Activated CD8-positive, alpha-beta memory T cell treated with anti-CD3 and anti-CD28 coated beads for 1 hour (primary cell): ENCODE measurements at places on chromosomes 11 and 22.

DNA sequence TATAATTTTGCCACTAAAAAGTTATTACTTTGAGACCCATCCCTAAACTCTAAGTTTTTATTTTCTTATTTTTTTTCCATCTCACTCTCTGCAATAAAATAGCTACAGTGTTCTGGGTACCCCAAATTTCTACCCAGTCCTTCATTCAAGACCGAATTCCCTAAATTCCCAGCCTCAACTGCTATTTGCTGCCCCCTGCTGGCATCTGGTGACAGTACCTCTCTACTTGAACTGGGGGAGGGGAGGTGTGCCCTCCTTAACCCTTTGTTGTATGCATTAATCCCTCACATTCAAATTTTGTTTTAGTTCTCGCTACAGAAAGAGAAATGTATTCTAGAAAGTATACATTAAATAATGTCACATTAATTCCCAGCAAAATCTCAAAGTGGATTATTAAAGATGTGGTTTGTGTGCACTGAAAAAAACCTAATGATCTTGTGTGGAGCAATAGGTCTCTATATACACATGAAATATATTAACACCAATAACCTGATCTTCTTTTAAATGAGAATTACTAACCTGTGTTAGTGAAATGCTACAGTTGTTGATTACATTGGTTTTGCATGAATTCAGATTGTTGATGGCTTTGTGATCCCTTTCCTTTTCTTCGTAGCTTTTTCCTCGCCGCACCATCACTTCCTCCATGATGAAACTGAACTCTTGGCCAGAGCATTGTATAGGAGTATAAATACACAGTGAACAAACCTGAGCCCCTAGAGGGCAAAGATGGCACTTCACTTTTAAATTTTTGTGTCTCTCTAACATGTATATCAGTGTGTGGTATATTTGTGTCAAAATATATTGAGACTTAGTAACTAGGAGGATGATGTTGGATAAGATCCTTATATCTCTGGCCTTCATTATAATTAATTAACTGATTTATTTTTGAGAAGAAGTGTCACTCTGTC is 590.0 kb downstream of the METTL15 start:
- DNase-seq, result no peak

DNA sequence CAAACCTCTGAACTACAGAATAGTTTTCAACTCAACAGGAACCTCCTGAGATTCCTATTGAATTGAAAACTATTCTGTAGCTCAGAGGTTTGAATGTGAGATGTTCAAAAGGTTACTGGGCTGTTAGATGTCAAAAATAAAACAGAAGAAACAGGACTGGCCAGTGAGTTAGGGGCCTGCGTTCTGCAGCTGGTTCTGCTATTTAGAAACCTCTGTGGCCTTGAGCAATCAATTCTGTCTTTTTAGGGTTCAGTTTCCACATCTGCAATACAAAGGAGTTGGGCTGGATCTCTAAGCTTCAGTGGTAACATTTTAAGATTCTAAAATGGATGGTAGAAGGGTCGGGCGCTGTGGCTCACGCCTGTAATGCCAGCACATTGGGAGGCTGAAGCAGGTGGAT is 55.8 kb downstream of the CLMP start:
- DNase-seq, result no peak

GRCh38 chr11:56048480-56048879 is 21.0 kb downstream of the OR5AS1 start:
- no peak for DNase-seq

DNA sequence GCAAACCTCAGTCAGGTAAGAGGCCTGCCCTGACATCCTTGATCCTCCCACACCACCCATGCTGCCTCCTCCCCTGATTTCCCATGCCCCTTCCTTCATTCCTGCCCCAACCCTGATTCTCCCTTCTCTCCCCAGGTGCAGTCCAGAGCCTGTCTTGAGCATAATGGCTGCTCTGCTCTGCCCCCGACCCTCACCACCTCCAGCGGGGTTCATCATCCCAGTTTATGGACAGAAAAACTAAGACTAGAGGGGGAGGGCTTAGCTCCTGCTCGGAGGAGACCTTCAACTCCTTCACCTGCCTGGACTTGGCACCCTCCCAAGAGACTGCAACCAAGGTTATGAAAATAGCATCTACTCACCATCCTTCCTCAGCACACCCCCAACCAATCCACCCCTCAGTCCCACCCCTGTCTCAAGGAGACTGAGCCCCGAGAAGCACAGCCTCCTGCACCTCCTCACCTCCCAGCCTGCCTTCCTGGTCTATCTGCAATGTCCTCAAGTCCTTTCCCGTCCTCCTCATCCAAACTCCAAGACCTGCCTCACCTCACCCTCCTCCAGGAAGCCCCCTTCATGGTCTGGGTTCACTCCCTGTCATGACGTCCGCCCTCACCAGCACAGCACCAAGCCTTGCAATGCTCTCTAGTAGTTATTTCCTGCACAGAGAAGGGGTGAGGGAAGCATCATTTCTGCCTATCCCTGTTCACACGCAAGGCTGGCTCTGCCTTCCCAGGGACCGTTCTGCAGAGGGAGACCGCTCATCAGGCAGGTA is 103.1 kb downstream of the PDE2A start:
- DNase-seq, result no peak

- DNase-seq, result no peak
Observed at GRCh38 chr11:103528596-103528995, 419.4 kb downstream of the DYNC2H1 start.

DNA sequence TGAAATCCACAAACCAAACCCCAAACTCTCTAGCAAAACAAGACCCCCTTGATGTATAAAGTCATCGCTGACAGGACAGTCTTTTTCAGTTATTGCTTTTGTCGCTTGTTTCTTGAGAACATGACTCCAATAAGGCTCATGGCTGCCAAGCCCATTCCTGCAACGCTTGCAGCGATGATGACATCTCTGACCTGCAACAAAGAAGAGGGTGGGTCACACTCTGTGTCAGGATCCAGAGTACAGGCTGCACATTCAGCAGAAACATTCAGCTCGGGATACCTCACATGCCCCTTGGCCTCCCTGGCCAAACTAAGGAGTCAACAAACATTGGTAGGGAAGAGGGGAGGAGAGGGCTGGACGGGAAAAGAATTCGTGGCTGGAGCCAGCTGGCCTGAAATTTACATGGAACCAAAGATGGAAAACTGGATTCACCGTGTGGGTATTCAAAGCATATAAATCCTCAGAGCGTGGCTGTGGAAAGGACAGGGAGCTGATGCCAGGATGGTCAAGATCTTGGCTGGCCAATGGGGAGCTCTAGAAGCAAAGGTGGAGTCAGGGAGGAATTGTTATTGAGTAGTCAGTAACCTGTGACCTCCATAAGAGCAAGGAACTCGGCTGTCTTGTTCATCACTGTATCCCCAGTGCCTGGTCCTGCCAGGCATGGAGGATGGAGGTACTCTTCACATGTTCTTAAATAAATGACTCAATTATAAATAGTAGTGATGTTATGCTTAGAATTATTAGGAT is 11.8 kb upstream of the PLAAT2 start:
- no peak for DNase-seq

GRCh38 chr11:34203377-34203871 is 98.0 kb downstream of the NAT10 start:
- DNase-seq, result no peak

- no peak for DNase-seq
Observed at GRCh38 chr11:16787035-16787742, 48.7 kb downstream of the C11orf58 start.

DNA sequence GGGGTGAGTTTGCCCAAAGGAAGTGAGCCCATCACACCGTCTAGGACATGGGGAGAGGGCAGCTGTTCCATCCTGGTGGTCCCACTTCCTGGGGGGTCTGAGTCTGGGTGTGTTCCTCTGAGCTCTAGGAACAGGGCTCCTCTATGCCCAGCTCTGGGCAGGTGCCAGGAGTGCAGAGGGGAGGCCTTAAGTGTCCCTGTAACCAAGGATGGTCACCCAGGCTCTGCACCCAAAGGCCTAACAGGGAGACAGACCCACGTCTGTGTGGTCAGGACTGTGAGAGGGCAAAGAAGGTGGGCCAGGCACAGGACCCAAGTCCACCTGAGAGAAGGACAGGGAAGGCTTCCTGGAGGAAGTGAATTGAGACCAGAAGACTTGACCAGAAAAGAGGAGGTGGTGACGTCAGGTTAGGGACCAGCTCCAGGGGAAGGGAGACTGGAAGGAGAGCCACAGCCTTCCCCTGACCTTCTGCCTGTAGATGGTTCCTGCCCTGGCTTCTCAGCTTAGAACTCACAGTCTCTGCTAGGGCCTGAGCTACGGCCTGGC is 11.3 kb upstream of the TCF20 start:
- no peak for DNase-seq

DNA sequence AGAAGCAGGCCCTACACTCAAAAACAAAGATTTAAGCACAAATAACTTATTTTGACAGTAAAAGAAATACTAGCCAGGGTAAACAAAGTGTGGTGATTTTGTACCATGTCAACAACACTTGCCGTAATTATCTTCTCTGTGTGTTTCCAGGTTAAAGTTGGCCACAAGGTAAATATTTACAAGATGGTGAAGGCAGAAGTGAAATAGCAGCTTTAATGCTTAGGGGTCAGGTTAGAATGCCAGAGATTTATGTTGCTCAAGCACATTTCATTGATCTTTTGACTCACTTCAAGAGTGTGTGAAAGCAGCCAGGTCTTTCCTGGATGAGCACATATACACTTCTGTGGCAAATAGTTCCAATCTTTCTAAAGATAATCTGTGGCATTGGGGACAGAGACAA is 270.2 kb upstream of the LUZP2 start:
- no peak for DNase-seq

- DNase-seq, result no peak
Observed at GRCh38 chr11:34356130-34356529, 1.7 kb downstream of the ABTB2 start.

DNA sequence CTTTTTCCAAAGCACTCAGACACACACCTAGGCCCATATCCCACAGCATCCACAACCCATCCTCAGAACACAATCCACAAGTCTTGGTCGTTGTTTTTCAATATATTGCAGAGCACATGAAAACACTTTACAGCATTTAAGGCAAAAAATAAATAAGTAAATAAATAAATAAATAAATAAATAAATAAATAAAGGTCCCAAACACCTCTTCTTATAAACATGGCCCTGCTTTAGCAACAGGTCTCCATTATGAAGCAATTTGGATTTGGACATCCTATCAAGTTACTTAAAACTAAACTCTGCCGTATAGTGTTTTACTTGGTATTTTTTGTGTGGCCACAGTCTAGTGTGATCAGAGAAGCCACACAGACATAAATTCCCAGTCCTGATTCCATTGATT is 10.7 kb upstream of the PLEKHA7 start:
- DNase-seq, result no peak

- peak; percentile 13 for DNase-seq
Observed at GRCh38 chr22:39556970-39557841, 13.3 kb upstream of the CACNA1I start.

DNA sequence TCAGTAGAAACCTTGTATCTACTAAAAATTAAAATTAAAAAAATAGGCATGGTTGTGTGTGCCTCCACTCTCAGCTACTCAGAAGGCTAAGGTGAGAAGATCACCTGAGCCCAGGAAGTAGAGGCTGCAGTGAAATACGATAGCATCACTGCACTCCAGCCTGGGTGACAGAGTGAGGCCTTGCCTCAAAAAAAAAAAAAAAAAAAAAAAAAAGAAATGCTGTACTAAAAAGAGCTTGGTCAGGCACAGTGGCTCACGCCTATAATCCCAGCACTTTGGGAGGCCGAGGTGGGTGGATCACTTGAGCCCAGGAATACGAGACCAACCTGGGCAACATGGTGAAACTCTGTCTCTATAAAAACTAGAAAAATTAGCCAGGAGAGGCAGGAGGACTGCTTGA is 36.5 kb downstream of the SBF2 start:
- DNase-seq, result no peak

DNA sequence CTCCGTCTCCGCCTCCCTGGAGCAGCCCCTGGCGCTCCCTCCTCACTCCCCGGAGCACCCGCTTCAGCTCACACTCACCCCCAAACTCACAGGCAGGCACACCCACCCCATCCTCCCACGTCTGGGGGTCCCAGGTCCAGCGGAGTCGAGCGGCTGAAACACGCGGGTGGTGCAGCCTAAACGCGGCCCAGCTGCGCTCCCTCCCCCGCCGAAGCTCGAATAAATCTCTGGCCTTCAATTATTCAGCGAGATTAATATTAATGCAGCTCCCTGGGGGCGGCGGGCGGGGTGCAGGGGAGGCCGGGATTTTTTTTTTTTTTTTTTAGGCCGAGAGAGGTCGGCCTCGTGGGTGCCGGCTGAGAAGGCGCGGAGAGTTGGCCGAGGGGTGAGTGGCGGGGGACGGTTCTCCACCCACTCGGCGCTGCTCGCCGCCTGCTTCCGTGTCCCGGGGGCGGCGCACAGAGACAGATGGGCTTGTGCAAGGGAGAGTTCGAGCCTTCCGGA is 524 bp upstream of the SLC1A2 start:
- DNase-seq, result no peak

- DNase-seq, result no peak
Observed at GRCh38 chr22:43319661-43320486, 23.3 kb downstream of the SCUBE1 start.

GRCh38 chr11:118172356-118172755 is 4.1 kb downstream of the SCN2B start:
- DNase-seq, result no peak

GRCh38 chr11:35402751-35403660 is 16.4 kb downstream of the SLC1A2 start:
- no peak for DNase-seq

DNA sequence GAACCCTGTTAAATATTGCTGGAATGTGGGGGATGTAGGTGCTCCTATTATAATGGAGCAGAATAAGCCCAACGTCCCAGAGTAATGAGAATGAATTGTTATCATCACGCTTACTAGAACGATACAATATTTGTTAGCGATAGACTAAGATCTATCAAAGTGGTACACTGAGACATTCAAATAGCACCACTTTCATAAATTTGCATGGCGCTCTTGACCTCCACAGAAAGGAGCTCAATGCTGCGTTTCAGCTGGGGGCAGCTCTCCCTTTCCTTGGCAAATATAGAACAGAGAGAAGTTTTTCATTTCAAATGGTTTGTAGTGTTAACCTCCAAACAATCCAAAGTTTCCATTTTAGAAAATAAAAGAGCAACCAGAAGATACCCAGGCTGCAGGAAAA is 38.2 kb upstream of the BLID start:
- no peak for DNase-seq

DNA sequence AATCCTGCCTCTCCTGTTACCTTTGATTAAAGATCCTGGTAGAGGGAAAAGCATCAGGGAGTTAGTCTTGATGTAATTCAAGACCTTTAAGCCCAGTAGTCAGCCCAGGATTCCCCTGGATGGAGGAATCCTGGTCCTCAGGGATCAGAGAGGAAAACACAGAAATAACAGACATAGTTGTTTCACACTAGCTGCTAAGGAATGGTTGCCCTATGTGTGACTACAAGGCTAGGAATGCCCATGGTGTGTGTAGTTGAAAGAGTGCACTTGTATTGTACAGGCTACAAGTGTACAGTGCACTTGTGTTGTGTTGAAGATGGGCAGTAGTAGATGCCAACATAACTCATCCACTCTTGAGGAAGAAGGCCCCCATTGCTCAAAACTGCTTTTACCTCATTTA is 226.8 kb downstream of the AASDHPPT start:
- DNase-seq, result no peak

GRCh38 chr11:29320196-29320595 is 696.6 kb downstream of the KCNA4 start:
- no peak for DNase-seq
